ENCODE measurements at places on chromosomes 5 and 9.

- DNase-seq, result no peak
Observed at GRCh38 chr9:101509572-101509971, 24.1 kb upstream of the RNF20 start.

GRCh38 chr5:72020161-72020983 is 86.9 kb upstream of the MAP1B start:
- no peak for DNase-seq

DNA sequence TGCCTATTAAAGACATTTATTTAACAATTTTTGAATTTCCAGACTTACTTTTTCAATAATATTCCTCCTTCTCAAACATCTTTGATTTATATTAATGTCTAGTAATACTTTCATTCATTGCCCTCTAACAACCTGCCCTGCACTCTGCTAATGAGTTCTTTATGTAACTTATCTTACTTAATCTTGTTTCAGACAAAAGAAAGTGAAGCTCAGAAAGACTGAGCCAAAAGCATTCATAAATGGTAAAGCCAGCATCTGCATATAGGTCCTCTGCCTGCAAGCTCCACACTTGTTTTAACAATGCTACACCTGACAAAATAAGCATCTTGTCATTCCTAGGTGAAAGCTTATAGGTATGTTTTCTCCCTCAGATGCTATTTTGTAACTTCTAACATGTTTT is 2.4 kb upstream of the TNPO1 start:
- DNase-seq, result no peak

DNA sequence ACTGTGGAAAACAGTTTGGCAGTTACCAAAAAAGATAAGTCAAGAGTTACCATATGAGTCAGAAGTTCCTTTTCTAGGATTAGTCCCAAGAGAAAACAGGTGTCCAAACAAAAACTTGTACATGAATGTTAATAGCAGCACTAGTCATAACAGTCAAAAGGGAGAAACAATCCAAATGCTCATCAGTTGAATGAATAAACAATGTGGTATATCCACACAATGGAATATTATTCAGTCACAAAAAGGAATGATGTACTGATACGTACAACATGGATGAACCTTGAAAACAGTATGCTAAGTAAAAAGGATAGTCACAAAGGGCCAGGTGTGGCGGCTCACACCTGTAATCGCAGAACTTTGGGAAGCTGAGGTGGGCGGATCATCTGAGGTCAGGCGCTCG is 7.9 kb downstream of the ZNF510 start:
- no peak for DNase-seq

- DNase-seq, result no peak
Observed at GRCh38 chr5:1800472-1801221, 560 bp upstream of the NDUFS6 start.

GRCh38 chr9:136571531-136571930 is 25.7 kb upstream of the NOTCH1 start:
- DNase-seq, result no peak

DNA sequence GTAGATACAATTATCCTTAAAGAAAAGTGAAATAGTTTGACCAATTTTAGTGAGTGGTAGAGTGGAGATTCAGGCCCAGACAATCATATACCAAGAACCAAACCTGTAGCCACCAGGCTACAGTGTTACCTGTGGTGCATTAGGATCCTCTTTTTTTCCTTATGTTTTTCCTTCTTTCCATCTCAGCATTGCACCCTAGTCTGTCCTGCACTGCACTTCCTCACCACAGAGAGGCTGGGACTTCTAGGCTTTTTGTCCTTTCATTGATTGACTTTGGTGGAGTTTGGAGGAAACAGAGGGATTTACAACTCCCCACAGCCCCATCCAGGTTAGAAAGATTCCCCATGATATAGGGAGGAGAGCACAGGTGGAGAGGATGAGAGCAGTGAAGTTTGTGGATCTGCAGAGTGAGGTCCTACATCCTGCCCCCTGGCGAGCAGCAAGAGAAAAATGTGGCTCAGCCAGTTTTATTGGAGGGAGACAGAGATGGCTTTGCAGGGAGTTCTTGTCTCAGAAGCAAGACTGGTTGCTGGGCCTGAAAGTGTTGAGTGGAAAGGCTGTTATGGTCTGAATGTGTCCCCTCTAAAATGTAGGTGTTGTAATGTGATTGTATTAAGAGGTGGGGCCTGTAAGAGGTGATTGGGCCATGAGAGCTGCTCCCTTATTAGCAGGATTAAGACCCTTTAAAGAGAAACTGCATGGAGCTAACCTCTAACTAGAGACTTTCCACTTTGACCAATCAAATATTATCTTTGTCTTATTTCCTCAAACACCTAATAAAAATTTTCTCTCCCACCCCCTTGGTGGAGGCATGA is 36.2 kb downstream of the KIF4B start:
- no peak for DNase-seq

DNA sequence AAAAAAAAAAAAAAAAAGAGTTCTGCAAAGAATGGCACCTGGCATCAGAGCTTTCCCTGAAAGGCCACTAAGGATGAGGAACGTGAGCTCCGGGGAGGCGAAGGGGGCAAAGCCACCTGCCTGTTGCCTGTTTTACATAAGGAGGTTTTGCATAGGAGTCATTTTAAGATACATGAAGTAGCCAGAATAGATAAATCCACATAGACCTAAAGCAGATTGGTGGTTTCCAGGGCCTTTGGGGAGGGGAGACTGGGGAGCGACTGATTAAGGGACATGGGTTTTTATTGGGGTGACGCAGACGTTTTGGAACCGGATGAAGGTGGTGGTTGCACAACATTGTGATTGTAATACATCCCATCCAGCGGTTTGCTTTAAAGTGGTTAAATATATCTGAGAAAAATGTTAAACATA is 7.1 kb downstream of the NEK6 start:
- DNase-seq, result no peak

DNA sequence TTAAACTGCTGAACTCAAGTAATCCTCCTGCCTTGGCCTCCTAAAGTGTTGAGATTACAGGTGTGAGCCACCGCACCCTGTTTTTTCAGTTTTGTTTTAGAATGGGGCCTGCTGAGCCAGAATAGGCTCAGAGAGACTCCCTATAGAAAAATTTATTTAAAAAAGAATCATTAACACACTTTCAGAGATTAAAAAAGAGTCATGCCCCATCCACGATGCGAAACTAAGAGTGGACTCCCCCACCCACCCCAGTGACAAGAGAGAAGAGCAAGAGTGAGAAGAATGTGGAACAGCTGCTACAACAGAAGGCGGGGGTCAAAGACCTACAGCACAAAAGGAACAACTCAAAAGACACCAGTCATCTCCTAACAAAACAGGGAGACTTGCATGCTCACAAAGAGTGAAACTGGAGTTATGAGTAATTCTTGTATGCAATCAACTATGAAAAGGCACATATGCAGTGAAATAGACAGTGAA is 47.2 kb downstream of the GLDC start:
- no peak for DNase-seq

Data from spleen (tissue), 13 donors.